Glomerular endothelial cell (primary cell): ENCODE measurements at places on chromosomes 16 and 17. TPM values are rescaled to one million over a fixed set of nuclear protein-coding genes. Genes with fewer than 3 reads are reported as not detected.

DNA sequence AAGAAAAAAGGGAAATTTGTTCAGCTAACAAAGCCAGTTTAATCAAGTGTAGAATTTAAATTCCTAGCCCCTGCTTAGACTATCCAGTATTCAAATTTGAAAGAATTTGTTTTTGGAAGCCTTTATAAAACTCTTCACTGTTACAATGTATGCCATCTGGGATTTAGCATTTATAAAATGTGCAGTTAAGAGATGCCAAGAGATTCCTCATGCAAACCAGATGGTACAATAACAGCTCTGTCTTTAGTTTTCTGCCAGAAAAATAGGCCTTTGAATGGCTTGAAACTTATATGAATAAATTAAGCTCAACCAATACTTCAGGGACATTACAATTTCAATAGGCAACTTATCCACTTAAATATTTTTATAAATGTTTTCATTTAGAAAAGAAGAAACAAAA lies 6.8 kb upstream of the ANKS4B start:
- DNase-seq = no peak

GRCh38 chr16:56311208-56312027 lies 113.9 kb downstream of the AMFR start:
- DNase-seq = no peak

DNA sequence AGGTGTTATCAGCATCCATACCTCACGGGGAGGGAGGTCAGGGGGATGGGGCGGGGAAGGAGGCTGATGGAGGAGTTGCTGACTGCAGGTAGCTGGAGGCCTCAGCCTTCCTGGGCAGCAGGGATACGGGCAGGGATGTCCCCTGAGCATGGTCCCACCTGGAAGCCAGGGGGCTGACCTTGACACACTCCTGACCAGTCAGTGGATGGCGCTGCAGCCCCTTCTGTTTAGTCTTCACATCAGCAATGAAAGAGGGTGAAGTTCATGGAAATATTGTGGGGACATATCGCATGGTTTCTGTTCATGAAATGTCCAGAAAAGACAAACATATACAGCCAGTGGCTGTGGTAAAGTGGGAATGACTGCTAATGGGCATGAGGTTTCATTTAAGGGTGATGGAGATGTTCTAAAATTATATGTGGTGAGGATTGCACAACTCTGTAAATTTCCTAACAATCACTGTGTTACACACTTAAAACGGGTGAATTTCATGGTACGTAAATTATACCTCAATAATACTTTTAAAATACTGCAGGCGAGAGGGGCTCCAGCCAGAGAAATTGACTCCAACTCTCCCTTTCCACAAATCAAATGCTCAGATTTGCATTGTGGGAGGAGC lies 489.6 kb downstream of the CDH13 start:
- DNase-seq = no peak

GRCh38 chr17:4163951-4164350 lies 21.0 kb downstream of the CYB5D2 start:
- no peak for DNase-seq

DNA sequence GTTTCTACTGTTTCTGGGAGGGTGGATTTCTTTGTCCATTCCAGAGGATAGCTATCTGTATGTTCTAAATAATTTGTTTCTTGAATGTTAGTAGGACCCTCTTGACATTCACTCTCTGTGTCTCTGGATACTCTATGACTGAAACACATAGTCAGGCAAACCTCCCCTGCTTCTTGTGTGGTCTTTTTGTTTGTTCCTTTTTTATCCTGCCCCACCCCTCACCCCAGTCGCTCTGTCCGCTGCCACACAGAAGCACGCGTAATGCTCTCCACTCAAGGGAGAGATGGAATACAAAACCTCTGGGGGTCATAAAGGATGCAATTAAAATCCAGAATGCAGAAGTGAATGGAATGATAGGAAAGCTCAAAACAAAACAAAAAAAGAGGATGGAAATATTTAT lies 253.1 kb downstream of the RBFOX1 start:
- DNase-seq = no peak

GRCh38 chr17:44379887-44380286 lies 9.6 kb downstream of the ITGA2B start:
- no peak for DNase-seq

GRCh38 chr17:19381741-19382444 lies 3.6 kb downstream of the MAPK7 start:
- no peak for DNase-seq

GRCh38 chr17:2996810-2997670 lies 66.4 kb downstream of the OR1D5 start:
- DNase-seq = no peak

GRCh38 chr17:50682938-50683337 lies 24.8 kb downstream of the ANKRD40 start:
- no peak for DNase-seq

DNA sequence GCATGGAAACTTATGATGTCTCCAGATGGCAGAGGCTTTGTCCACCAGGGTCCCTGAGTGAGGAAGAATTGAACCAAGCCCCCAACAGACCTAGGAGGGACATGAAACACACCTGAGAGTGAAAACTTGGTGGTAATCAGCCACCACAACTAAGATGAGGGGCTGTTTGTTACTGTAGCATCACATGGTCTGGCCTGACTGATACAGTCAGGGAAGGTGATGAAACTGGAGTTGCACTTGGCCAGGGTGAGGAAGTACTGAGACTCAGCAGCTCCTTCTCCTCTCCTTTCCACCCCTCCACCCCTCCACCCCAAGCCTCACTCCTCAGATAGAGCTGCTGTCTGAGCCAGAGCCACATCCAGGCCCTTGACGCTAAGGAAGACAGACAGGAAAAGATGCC lies 37.2 kb downstream of the C16orf82 start:
- DNase-seq = no peak

DNA sequence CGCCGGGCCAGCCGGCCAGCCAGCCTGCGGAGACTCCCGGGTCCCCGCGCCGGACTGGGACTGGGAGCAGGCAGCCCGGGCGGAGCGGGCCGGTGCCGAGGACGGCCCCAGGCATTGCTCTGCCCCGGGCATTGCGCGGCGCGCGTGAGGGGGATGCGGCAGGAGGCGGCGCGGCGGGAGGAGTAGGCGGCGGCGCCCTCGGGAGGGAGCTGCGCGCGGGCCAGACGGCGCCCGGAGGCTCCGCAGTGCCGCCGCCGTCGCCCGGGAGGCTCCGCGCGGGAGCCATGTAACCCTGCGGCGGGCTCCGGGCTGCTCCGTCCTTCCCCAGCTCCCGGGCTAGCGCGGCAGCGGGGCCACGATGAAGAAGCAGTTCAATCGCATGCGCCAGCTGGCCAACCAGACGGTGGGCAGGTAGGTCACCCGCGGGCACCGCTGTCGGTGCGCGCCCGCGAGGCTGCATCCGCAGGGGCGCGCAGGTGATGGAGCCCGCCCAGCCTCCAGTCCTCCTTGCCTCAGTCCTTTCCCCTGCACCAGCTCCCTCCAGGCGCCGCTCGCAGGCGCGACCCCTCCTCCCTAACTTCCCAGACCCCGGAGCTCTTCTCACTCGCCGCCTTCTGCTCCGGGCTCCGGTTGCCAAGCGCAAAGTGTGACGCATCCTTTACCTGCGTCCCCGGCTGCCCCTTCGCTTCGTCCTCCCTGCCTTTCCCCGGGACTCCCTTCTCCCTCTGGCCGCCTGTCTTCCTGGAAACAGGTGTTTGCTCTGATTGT lies at the start of gene ARHGAP44:
Gene ARHGAP44, plus strand, starts transcription at position 18 of the 768 bp plus-strand sequence. Its CDS starts 341 bp downstream, at position 359.
- no peak for DNase-seq

GRCh38 chr16:86590501-86591144 lies 12.3 kb downstream of the FOXL1 start:
- DNase-seq = no peak

DNA sequence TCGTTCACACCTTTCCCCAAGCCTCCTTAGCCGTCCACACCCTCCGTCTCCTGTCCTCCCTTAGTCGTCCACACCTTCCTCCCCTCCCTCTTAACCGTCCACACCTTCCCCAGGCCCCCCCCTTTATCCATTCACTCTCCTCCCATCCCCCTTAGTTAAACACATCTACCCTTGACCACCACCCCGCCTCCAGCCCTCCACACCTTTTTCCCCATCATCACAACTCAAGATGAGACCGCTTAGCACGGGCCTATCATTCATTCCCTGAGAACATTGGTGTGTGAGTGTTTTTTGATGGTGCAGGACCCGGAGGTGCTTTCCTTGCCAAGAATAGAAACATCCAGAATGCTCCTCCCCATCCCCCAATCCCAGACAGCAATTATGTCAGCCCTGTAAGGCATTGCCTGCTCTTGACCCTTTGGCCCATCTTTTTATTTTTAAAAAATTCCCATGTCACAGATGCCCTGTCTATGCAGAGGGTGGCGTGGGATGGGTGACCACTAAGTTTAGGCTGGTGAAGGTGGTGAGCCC lies 1.4 kb downstream of the TENT4B start:
- no peak for DNase-seq

GRCh38 chr16:68072038-68072695 lies 13.0 kb upstream of the NFATC3 start:
- DNase-seq = no peak

DNA sequence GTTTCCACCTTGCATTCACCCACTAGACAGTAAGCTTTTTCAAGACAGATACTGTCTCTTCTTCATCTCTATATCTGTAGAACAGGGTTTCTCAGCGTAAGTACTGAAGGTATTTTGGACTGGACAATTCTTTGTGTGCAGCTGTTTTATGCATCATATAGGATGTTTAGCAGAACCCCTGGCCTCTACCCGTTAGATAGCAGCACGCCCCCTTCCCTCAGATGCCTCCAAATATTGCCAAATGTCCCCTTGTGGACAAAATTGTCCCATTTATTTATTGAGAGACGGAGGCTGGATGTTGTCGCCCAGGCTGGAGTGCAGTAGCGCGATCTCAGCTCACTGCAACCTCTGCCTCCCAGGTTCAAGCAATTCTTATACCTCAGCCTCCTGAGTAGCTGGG lies 263.3 kb upstream of the TBX2 start:
- no peak for DNase-seq

DNA sequence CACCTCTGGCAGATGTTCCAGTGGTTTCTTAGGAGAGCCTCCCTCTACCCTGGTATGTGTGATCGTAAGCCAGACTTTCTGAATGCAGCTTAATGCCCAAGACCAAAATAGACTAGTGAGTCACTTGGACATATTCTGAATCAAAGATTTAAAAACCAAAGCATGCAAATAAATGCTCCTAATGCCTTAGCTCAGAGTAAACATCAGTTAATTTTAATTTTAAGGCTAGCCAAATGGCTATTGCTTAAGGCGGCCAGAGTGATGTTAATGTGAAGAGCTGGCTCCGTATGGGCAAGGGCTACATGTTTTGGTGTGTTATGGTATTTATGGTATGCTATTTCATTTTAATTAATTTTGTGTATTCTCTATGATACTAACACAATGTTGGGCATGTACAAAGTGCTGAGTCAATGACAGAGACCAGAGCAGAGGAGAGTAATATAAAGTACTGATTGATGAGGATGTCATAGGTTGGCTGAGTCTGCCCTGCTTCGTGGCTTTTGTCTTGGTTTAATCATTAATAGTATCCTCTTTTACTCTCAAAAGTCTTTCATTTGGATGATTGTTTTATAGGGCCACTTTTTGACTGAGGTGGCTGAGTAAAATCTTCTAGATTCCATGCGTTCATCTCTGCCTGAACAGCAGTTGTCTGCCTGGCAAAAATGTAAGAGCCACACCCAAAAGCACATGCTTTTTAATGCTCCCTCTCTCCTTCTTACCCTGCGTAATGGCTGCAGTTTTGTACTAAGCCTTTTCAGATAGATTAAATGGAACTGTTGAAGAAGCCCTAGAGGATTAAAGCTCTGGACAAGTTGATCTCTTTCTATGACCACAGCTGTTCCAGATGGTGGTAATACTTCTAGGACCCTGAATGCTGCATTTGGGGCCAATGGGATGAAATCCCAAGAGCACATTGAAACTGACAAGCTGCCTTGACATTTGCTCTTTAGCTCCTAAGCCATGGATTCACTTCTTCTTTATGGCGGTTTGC lies 59.6 kb downstream of the MAP2K6 start:
- no peak for DNase-seq

DNA sequence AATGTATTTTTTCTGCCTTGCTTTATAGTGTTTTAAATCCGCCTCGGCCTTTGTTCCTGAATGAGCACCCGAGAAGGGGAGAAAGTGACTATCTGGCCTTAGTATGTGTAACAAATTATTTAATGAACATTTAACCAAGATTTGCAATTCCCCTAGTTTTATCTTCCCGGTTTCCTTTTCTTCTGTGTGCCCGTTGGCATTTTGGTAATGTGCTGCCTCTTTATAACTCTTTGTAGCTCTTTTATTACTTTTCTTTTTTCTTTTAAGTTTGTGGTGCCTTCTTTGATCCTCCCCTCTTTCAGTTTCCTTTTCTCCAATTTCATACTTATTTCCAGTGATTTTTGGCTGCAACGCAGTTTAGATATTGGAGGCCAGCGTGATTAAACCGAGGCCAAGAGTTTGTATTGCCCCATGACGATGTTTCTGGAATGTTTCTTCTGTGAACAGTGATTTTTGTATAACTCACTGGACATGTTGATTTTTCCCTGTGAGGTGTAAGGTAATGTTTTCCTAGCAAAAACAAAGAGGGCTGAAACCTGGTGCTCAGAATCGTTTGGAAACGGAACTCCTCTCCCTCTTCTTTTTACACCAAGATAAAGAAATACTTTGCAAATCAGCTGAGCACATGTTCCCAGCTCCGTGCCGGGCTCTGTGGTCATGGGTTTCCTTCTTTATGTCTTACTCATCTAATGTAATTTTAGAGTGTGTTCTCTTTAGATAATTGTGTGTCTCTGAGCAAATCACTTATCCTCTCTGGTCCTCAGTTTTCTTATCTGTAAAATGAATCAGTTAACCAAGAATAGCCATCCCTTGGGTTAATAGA lies 344.3 kb downstream of the WWOX start:
- DNase-seq = no peak

DNA sequence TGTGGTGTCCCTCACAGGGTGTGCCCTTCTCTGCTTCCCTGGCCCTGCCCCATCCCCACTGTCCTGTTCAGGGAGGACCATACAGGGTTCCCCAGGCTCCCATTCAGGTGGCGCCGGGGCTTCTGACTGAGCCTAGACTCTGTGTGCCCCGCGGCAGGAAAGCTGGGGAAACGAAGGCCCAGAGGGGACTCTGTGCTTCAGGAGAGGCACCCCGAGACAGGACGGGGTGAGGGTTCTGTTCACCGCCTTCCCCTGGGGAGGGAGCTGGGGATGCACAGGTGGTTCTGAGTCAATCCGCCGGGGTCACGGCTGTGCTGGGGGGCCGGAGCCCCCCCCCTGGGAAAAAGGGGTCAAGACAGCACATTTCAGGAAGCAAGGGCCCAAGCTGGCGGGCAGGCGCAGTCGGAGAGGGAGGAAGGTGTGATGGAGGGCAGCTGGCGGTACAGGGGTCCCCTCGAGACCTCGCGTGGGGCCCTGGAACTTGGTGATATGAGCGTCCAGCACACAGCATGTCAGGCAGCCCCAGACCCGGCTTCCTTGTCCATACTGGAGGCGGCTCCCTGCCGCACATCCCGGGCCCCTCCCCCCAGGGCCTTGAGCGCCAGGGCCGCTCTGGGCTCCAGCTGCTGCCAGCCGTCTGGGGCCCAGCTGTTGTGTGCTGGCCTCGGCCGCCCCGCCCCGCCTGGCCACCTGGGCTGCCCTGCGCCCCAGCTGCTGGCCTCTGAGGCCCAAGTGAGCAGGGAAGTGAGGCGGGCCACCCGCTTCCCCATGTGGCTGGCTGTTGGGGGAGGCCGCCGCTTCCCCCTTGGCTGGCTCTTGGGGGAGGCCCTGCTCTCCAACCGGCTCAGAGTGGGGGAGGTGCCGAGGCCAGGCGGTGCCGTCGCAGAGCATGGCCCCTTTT lies 5.6 kb upstream of the NOTUM start:
- no peak for DNase-seq

Gene HS3ST6
- not detected in 2 replicates for total RNA-seq

Gene IFT20
- 59.4 and 66.1 TPM in 2 replicates for total RNA-seq

Gene SLC38A8
- not detected in 2 replicates for total RNA-seq

Gene UNC13D
- 1.1 and 1.6 TPM in 2 replicates for total RNA-seq

Gene EPX
- total RNA-seq = not detected in 2 replicates

Gene ZNF624
- 3.6 and 3.9 TPM in 2 replicates for total RNA-seq
